Caudate nucleus (tissue), 63 donors: ENCODE measurements at places on chromosomes 5 and 9.

DNA sequence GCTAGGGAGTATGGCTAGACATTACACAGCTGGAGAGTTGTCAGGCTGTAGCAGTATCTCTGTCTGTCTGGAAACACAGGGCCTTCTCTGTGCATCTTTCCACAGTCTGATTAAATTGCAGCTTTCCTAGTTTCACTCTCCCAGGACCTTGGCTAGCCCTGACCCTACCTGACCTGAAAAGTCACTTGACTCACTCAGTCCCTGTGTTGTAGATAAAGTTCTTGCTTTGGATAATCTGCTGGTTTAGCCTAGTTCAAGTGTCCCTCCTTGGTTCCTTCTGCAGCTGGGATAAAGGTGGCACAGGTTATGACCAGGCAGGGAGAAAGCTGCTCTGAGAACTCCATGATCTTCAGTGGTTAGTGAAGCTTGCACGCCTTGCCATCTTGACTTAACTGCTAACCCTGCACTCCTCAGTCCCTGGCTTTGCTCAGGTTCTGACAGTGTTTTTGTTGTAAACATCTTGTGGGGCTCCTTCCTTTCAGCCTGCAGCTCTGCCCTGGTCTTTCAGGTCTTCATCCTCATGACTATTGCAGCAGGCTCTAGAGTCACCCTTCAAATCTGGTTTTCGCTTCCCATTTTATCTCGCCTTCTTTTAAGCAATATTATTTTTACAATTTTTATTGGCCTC lies 101.0 kb downstream of the PIP5K1B start:
- DNase-seq: no peak

GRCh38 chr9:128361986-128362646 lies 9.1 kb upstream of the URM1 start:
- DNase-seq: peak; percentile 85

DNA sequence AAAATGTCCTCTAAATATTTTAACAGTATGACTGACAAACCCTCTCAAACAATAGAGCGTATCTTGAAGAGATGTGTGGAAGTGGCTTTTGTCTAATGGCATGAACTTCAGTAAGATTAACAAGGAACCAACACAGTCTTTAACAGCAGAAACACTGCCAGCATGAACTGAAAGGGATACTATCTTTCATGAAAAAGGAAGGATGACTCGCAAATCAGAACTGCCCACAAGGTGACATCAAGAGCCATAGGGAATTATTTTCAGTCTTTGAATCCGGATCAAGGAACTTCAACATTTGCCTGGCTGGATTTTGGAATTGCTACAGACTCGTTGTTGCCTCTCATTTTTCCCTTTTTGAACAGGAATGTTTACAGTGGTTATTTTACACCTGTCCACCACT lies 5.1 kb upstream of the HEXB start:
- no peak for DNase-seq

- no peak for DNase-seq
Observed at GRCh38 chr9:98450496-98450895, 195.0 kb upstream of the TBC1D2 start.

DNA sequence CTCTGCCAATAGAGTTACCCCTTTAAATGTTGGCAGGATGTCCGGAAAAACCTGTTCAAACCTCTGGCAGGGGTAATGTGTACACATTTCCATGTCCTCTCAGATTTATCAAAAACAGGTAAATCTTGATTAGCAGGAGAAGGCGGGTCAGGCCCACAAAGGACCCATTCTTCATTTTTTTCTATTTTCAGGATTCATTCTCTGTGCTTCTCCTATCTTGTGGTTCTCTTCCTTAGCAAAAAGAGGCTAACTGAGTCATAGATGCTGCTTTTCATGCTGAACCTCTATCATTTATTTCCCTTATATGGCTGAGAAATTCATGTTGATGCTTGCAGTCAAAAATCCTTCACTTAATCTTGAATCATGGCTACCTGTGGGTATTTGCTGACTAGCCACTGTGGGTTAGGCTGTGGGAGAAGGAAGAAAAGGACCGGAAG lies 112.7 kb upstream of the IQGAP2 start:
- DNase-seq: no peak

DNA sequence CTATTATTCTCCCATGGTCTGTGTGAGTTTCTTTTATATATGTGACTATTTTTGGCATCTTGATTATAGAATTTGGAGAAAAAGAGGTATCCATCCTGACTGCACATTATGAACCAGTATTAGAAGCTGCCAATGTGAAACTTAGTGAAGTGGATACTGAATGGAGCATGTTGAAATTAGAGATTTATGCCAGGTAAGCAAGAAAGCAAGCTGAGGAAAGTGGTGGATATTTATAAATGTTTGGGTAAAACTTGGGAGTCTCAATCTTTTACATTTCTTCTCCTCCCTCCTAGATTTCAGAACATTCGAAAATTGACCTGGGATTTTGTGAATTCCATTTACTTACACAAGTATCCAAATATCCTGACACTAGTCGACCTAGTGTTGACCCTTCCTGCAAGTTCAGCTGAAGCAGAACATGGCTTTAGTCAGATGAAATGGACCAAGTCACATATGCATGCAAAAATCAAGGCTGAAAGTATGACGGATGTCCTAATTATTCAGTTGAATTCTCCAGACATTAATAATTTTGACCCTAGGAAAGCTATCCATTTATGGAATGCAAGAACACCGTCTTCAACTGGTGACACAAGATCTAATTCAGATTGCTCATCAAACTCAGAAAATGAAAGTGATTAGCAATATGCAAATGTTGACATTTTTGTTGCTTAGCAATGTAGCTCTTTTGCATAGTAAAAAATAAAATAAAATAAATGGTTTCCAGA lies 66.8 kb upstream of the IL7R start:
- DNase-seq: no peak

DNA sequence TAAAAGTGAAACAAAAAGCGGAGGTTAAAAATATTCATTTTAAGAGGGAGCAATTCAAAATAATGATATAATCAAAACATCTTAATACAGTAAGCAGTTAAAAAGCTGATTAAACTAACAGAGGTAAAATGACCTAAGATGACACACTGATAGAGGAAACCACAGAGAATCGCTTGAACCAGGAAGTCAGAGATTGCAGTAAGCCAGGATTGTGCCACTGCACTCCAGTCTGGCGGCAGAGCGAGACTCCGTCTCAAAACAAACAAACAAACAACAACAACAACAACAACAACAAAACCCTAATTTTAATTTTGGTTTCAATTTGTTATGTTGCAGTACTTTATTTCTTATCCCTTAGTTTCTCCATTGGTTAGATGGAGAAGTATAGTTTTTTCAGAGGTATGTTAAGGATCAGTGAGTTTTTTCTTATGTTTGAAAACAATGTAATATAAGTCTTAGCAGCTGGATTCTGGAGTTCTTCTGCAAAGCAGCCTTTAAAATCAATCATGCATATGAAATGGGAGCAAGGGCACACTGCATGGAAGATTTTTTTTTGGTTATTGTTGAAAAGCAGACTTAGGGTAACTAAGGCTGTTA lies 58.5 kb downstream of the MLANA start:
- DNase-seq: no peak

- no peak for DNase-seq
Observed at GRCh38 chr5:93117751-93118531, 463.1 kb downstream of the NR2F1-AS1 start.
